Fibroblast of skin of right quadriceps (primary cell): ENCODE measurements at places on chromosomes 13 and 19.

- no peak for DNase-seq
Measured at GRCh38 chr19:52258426-52258825, 11.0 kb upstream of the ZNF766 start.

DNA sequence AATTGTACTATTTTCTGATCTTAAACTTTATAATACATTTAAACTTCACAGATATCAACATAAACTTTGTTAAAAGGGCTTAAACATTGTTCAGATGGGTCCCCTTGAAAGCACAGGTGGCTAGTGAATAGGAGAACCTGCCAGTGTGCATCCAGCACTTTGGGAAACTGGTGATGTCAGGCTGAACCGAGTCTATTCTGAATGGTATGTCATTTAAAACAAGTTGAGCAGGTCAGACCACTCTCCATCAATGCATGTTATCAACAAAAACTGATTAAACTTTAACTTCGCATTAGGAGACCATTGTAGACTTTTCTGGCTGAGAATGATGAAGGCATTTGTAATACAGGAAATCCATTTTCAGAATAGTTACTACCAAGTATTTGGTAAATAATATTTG lies 50.1 kb upstream of the FREM2 start:
- DNase-seq = no peak

- DNase-seq = no peak
Measured at GRCh38 chr13:74466020-74466419, 331.8 kb upstream of the KLF12 start.

- no peak for DNase-seq
Measured at GRCh38 chr19:15902254-15902653, 4.4 kb upstream of the CYP4F2 start.

- DNase-seq = no peak
Measured at GRCh38 chr19:45498411-45499195, at the start of gene PPM1N. PPM1N (plus strand) TSS chr19:45498443; CDS start chr19:45498473, 30 bp downstream.

DNA sequence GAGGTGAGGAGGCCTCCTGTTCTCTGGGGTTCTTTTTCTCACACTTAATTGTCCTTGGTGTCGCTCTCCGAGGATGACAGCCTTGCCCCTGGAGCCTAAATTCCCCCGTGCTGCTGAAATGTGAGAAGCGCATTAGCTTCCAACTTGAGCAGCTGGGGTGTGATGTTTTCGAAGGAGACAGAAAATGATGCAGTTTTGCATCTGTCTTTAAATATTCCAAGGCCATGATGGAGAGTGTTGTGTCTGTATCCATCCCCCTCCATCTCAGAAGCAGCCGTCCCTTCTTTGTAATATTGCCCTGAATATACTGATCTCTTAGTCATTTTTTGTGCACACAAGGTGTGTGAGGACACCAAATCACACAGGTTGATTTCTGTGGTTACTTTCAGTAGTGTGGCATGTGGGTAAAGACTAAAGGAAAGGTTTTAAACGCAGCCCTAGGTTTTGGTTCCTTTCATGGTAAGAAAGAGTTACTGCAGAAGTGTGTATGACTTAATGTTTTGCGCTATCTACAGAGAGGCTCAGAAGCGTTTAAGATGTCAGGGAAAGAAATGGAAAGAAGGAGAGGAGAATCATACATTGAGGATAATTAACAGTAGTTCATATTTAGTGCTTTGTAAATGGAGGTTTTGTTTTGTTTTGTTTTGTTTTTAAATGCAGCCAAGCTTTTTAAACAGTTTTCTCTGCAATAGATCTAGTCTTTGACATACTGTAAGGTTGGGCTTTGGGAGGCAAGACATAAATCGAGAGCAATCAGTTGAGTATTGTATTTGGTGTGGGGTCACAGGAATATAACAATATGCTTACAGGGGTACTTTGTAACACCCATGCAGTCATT lies 1.6 kb downstream of the NBEA start:
- DNase-seq = no peak

DNA sequence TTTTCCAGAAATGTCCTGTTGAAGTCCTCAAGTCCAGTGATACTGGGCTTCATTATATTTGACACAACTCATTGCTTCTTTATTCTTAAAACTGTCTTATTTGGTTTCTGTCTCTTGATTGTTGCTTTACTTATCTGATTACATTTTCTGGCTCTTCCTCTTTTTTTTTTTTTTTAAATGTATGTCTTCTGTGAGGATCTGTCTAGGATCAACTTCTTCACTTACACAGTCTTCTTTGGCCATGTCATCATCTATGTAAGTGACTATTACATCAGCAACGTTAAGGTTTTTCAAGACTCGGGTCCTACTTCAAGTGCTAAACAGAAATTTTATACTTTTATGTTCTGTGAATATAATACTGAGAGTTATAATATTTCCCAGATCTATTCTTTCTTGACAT lies 162.1 kb downstream of the PDS5B start:
- no peak for DNase-seq

- no peak for DNase-seq
Measured at GRCh38 chr19:16033136-16033530, 43.2 kb upstream of the TPM4 start.

- DNase-seq = no peak
Measured at GRCh38 chr19:40805258-40805868, 6.4 kb downstream of the EGLN2 start.

DNA sequence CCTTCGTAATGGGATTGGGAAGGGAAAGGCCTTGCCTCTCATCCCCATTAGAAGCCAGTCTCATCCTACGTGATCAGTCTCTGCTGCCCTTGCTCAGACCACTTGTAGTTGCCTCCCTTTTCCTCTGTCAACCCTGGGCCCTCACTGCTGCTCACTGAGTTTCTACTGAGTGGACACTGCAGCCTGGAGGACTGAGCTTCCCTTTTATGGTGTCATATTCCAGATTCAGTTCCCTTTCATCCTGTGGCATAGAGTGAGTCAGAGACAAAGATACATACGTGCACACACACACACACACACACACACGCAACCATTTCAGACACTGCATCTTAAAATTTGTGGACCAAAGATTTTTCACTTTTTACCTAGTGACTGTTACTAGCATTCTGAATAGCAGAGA lies 56.6 kb downstream of the COG3 start:
- DNase-seq = peak; percentile 63

- DNase-seq = peak; percentile 78
Measured at GRCh38 chr19:49680421-49681351, 3.6 kb downstream of the PRMT1 start.

DNA sequence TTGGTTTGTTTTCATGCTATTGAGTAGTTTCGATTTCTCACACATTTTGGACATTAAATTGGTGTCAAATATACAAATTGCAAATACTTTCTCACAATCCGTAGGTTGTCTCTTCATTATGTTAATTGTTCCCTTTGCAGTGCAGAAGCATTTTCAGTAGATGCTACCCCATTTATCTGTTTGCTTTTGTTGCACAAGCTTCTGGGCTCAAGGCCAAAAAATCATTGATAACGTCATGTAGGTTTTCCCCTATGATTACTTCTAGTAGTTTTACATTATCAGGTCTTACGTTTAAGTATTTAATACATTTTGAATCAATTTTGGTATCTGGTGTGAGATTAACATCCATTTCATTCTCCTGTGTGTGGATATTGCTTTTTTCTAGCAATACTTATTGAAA lies 14.0 kb upstream of the ZNF347 start:
- DNase-seq = no peak

- no peak for DNase-seq
Measured at GRCh38 chr19:2050349-2050990, 574 bp downstream of the MKNK2 start.

DNA sequence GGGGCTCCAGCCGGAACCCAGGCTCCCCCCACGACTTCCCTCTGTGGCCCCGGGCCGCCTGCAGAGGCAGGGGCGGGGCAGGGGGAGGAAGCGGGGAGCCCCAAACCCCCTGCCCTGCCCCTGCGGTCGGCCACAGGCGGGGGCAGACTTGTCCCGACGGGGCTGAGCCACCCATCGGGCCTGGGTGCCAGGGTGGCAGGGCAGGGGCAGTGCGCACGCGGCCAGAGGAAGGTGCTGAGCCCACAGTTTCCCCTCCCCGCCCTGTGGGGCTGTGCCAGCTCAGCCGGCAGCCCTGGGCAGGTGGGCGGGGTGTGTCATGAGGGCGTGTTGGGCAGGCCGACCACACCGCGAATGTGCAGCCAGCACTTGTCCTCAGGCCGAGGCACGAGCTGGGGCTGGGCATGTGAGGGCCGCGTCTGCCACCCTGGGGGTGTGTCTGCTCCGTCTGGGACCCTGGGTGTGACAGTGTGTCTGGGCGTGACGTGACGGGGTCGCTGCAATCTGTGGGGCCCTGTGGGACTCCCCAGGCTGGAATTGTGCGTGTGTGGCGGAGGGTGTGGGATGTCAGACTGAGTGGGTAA lies 17.7 kb downstream of the CCDC97 start:
- peak; percentile 23 for DNase-seq

GRCh38 chr13:73984949-73985691 lies 149.1 kb downstream of the KLF12 start:
- peak; percentile 9 for DNase-seq

- DNase-seq = no peak
Measured at GRCh38 chr13:46051968-46052318, 603 bp downstream of the ZC3H13 start.

DNA sequence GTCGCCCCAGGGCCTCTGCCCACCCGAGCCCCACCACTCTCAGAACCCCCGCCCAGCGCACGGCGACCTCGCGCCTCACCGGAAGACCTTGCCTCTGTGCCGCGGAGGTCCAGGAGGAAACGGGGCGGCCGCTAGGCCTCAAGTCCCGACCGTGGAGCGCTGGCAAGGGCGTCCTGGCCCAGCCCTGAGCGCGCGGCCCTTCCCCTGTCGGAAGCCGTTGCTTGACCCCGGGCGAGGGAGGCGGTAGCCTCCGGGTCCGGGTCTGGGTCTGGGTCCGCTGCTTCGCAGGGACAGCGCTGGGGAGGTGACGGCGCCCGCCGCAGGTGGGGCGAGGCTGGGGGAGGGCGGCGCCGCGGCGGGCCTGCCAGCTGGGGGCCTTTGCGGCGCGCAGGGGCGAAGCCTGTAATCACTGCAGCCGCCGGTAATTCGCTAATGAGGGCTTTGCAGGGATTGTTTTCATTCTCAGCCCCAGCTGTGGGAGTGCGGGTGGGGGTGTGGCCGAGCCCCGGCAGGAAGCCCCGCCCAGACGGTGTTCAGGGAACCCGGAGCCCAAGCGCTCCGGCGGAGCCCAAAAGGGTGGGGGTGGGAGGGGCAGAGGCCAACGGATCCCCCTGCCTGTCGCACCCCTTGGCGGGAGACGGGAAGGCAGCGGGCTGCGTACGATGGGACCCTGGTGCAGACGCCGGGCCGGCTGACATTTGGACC lies 8.6 kb downstream of the C19orf25 start:
- peak; percentile 18 for DNase-seq

DNA sequence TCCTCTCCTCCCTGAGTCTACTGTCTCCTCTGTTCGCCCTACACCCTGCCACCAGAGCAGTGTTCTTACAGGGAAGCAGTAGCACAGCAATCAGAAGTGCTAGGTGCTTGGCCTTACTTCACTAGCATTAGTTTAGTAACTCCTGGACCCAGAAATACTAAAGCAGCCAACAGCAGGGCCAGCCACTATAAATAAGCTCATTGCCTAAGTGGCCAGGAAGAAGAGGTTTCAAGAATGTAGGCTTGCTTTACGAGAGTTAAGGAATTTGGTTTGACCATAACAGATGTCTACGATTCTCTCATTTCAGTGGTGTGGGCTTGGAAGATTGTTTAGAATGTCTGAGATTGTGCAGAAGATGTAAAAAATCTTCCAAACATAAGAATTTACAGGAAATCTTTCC lies 103.3 kb downstream of the ZAR1L start:
- peak; percentile 94 for DNase-seq

DNA sequence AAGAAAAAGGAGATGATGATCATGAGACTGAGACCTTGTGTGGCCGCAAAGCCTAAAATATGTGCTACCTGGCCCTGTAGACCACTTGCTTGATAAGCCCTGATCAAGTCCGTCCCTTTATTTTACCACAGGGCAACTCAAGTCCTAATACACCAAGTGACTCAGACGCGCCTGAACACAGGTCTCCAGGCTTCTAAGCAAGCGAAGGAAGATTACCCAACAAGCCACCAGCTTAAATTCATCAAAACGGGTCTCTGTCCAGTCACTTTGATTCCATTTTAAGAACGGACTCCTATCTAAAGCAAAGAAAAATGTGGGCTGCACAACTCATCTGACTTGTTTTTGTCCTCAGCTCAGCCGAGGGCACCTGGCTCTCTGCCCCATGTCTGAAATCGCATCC lies 26.8 kb downstream of the SLC7A1 start:
- DNase-seq = no peak

DNA sequence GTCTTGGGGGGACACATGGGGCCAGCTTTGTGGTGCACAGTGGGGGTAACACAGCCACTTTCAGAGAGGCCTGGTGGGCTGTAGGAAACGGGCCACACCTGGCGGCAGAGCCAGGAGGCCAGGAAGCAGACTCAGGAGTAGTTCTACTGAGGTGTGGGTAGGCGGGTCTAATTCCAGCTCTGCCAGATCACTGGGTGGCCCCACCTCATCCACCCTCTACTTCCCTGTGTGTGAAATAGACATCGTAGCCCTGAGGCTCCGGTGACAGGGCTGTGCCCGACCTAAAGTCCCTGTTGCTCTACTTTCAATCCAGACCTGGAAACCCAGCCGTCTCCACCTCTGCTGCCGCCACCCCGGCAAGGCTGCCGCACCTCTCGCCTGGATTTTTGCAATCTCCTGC lies 4.0 kb downstream of the NKPD1 start:
- no peak for DNase-seq

- DNase-seq = peak; percentile 38
Measured at GRCh38 chr13:37616131-37616530, 17.6 kb upstream of the POSTN start.

DNA sequence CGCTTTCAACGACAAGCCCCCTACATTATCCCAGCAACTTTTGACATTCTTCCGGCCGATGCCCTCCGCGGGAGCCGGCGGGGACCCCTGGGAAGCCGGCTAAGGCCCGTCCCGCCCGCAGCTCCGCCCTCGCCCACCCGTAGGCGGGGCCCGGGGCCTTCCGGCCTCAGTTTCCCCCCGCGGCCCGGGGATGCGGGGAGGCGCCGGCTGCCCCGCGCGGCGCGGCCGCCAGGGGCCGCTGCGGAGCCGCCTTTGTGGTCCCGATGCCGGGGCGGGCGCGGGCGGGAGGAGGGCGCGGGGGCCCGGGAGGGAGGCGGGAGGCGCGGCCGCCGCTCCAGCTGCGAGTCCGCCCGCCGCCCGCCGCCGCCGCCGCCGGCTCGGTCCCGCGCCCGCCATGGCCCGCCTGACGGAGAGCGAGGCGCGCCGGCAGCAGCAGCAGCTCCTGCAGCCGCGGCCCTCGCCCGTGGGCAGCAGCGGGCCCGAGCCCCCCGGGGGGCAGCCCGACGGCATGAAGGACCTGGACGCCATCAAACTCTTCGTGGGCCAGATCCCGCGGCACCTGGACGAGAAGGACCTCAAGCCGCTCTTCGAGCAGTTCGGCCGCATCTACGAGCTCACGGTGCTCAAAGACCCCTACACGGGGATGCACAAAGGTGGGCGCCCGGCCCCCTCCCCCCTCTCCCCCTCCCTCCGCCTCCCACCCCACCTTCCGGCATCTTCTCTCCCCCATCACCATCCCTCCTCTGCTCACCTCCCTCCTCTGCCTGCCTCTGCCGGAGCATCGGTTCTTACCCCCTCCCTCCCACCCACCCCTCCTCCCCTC lies at the start of gene CELF5:
TSS of gene CELF5 (plus strand) at position 316 of the 823 bp plus-strand sequence. CDS start at position 395, 79 bp downstream.
- DNase-seq = peak; percentile 23
